ENCODE measurements at places on chromosomes 2 and 18.

GRCh38 chr2:160720098-160720497, 226.5 kb upstream of the RBMS1 start:
- DNase-seq = no peak

DNA sequence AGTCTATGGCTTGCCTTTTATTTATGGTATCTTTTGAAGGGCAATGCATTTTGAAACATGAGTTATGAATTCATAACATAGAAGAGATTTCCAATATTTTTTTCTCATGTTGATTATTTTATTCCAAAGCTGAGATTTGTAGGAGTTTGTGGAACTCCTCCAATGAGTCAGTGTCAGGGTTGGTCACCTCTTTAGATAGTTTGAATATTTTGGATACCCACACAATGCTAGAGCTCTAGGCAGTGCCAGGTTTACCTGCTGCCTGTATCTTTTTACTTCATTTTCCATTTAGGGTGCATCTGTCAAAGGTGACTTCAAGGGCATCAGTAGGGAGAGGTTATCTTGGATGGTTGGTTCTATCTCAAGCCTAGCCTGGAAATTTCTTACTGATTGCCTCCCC, 152.7 kb downstream of the CERS6 start:
- DNase-seq = no peak

- DNase-seq = no peak
These were observed 1081.5 kb upstream of the ZEB2 start for GRCh38 chr2:145601361-145601925.

DNA sequence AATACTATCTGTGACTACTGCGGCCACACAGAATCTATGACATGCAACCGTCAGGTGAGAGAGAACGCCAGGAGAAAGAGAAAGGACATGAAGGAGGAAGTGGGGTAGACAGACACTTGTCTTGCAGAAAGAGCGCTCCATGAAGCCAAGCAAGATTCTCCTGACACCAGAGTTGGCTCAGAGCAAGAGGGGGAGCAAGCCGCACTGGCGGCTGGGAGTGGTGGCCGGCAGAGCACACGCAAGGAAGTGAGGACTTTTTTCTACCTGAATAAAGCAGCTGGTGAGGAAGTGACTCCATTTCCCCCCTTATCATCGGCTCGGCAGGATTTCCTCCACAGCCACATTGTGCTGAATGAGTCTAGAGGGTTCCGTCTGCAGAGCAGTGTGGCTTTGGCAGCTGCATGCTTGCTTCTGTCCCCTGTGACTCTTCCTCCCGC, 181.6 kb downstream of the BCL2 start:
- no peak for DNase-seq

GRCh38 chr2:136384531-136385303, 266.8 kb upstream of the CXCR4 start:
- DNase-seq = peak; percentile 87

GRCh38 chr2:220065581-220065980, 438.2 kb downstream of the SLC4A3 start:
- DNase-seq = no peak

DNA sequence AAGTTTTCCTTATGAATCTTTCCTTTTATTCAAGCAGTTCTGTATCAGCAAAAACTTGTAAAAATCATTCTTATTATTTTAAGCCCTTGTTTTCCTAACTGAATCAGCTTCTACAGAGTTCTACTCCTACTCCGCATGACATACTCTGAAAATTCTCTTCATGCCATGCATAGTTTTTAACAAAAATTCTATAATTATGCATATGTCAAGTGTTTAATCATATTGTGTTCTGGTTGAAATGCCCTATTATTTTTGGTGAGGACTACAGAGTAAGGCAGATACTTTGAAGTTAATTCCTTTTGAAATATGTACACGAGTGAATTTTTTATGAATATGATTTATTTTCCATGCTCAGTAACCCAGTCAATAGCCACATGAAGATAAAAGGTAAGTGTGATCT, 28.8 kb downstream of the ANKRD30B start:
- no peak for DNase-seq

- no peak for DNase-seq
These were observed 327.5 kb upstream of the SPHKAP start for GRCh38 chr2:228509021-228509420.

- no peak for DNase-seq
These were observed 1121.5 kb upstream of the DDX18 start for GRCh38 chr2:116692988-116693387.

DNA sequence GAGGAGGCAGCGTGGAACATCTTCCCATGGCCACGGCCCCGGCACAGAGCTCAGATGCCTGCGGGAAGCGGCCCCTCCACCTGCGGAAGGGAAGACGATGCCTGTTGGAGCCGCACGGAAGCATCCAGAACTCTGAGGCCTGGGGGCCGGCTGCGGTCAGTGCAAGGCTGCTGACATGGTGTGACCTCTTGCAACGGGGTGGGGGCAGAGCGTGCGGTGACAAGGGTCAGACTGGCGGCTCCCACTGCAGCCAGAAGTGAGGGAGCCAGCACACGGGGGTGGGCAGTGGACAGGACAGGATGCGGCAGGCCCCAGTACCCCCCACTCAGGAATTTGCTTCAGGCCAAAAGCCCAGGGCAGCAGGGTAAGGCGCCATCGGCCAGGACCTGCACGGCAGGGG, 48.8 kb downstream of the SLC66A2 start:
- DNase-seq = no peak

DNA sequence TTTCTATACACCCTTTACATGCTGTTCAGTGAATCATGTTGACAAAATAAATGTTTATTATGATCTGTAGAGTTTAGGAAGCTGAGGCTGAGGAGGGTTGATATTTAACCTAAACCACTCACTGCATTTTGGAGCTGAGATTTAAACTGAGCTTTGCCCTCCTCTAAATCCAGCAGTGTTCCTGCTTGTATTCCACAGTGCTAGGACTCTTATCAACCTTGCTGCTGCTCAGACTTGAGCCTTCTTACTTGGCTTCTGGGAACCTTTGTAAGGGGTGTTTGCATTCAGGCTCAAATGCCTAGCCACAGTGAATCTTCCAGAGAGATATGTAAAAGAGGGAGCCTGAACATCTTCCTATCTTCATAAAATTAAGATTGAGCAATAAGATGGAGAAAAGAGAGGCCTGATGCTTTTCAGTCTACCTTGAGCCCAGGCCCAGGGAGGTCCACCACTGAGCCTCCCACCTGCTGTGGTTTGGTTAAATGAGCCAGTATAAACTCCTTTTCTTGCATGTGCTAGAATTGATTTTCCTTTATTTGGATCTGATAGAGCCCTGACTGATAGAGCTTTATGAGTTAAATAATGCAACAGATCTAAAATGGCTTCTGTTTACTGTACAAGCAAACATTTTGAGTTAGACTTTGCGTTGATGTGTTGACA, 149.7 kb downstream of the GULP1 start:
- no peak for DNase-seq

- DNase-seq = peak; percentile 12
These were observed 7.8 kb upstream of the OR6B3 start for GRCh38 chr2:240060977-240061591.

DNA sequence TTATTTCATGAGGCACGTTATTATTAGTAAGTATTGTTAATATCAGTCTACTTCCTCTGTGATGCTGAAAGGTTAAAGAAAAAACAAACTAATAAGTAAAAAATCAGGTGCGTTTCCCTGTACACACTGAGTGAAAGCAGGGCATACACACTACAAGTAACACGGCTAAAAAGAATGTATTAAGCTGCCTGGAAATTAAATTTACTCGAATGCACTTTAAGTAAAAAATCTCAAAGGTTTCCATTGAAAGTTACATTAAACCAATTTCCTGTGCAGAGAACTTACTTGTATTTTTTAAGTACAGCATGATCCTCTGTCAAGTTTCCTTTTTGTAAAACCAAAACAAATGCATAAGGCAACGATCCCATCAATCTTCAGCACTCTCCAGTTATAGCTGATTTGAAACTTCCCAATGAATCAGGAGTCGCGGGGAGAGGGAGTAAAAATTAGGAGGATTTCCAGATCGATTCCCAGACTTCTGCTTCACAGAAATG, 633 bp downstream of the BCL2 start:
- DNase-seq = peak; percentile 60

All from NCI-H748 treated with DMSO at 0.1 percent for 48 hours (cell line).